ENCODE measurements at places on chromosomes 2 and 18. TPM values are rescaled to one million over a fixed set of nuclear protein-coding genes. Genes with fewer than 3 reads are reported as not detected.

The DLGAP1 gene
- 2.5 TPM for polyA plus RNA-seq

- no peak for DNase-seq
Observed at GRCh38 chr2:100853909-100854810, 34.2 kb downstream of the NPAS2 start.

The CKAP2L gene
- 9.8 TPM for polyA plus RNA-seq

GRCh38 chr18:68150961-68151360, 563.9 kb downstream of the TMX3 start:
- DNase-seq = no peak

The UGT1A10 gene
- polyA plus RNA-seq = not detected

The REG3A gene
- not detected for polyA plus RNA-seq

GRCh38 chr2:40346535-40347354, 105.1 kb downstream of the SLC8A1 start:
- DNase-seq = no peak

DNA sequence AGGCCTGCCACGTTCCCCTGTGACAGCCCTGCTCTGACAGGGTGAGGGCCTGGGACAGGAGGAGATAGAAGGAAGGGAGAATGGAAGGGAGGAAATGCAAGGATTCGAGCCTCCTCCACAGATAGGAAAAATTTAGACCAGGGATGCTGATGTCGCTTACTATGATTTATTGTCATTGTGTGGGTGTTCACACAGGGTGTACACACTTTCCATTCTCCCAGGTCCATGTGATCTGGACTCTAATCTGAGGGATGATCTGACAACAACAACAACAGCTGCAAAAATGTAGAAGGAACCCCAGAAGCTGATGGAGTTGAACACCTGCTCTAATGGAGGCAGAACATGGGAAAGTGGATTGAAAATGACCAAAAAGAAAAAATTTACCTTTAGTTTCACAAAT, 231.7 kb upstream of the TNP1 start:
- DNase-seq = no peak

DNA sequence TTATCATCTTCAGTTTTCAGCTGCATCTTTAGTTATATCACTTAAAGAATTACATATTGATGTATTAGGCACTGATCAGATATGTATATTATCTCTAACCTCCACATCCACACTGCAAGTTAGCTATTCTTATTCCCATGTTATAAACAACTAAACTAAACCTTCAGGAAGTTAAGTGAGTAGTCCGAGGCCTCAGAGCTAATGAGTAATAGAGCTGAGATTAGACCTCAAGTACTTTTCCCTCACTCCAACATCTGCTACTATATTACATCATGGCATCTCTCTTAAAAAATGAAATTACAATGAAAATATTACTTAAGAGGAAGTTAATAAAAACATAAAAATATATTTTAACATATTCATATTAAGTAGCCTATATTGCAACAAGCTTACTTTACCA, 183.6 kb upstream of the MAP2 start:
- DNase-seq = no peak

GRCh38 chr18:11974741-11975325, 6.5 kb upstream of the IMPA2 start:
- DNase-seq = no peak

DNA sequence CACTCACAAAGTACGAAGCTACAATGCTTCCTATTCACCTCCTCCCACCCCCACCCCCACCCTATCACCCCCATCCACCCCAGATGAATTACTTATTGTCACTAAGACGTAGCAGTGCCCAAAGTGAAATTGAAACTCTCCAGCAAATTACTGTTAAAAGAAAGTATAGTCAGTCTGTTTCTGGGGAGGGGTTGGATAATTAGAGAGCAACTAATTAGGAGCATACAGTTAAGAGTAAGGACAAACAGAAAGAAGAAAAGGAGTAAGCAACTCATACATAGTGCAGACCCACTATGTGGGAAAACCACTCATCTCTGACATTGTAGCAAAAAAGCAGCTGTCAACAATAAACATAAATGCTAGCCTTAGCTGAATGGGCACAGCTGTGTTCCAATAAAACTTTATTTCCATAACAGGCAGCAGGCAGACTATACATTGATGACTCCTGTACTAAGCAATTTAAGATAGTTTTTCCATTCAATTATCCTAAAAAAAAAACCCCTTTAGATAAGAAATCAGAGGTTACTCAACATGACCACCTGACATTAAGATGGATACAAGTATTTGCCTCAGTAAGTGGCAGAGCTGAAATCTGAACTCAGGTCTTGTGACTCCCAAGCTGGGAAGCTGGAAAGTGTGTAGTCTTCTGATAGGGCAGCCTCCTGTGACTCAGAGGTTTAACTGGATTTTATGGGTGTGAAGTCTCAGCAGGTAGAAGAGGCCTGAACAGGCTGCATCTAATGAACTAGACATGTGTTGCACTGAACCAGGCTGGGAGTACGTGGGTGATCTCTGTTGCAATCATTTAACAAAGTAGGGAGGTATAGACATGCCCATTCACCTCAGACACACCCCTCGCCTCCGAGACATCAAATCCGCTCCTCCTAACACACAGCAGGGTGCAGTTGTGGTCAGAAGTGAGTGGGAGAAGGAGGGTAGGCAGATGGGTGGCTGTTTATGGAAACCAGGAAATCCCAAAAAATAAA, 171.8 kb upstream of the KLF7 start:
- DNase-seq = no peak

DNA sequence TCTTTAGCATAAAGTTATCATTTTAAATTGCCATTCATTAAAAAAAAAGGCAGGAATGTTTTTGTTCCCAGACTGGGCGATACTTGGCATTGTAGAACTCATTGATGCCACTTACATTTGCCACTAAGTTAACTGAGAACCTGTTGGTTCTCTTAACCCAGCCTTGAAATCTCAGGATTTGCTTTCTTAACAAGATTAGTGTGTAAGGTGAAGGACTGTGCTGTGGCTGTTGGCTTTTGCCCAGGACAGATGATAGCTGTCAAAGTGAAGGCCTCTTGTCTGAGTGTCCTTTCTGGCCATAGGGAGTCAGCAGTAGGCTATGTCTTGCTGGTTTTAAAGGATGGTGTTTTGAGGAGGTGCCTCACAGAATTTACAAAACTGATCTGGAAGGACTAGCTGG, 2.6 kb downstream of the DPYSL5 start:
- DNase-seq = no peak

The SNED1 gene
- 1.6 TPM for polyA plus RNA-seq

DNA sequence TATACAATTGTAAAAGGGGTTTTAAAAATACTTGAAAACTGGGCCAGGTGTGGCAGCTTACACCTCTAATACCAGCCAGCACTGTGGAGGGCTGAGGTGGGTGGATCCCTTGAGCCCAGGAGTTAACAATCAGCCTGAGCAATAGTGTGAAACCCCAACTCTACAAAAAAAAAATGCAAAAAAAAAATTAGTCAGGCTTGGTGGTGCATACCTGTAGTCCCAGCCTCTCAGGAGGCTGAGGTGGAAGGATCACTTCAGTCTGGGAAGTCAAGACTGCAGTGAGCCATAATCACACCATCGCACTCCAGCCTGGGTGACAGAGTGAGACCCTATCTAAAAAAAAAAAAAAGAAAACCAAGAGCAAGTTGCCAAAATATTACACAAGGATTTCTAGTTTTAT, 182.7 kb downstream of the UBE2E3 start:
- DNase-seq = no peak

- no peak for DNase-seq
Observed at GRCh38 chr2:60678551-60678950, 77.5 kb upstream of the PAPOLG start.

- no peak for DNase-seq
Observed at GRCh38 chr2:241112592-241112991, 10.5 kb upstream of the MTERF4 start.

- DNase-seq = peak; percentile 95
Observed at GRCh38 chr18:55322178-55322735, 265.7 kb downstream of the TCF4 start.

DNA sequence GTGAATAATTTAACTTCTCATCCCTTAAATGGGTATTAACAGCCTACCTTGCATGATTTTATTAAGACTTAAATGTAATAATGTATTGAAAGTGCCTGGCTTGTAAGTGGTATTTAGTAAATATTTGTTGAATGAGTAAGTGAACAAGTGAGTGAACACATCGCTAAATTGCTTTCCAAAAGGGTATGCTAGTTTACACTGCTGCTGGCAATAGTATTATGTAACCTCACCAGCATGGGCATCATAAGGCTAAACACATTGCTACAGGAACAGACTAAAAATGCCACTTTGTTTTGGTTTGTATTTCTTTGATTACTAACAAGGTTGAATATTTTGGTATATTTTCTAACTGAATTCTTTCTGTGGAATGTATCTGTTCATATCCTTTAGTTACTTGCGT, 9.8 kb downstream of the WDR43 start:
- no peak for DNase-seq

DNA sequence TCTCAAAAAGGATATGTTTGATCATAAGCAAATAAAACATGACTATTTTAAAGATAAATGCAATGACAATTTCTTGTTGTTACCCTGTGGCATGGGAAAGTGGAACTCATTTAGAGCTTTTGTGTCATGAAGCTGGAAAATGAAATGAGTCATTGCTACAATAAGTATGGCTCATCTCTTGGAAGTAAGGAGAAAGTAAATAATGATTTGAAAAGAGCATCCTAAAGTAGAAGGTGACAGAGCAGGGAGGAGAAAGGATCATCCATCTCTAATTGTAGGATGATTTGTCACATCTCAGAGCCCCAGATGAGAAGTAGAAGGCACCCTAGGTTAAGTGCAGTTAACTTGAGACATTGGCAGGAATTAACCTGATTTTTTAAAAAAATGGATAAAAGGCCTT, 200.5 kb downstream of the CPS1 start:
- no peak for DNase-seq

- no peak for DNase-seq
Observed at GRCh38 chr2:68772109-68772508, 37.5 kb downstream of the ARHGAP25 start.

DNA sequence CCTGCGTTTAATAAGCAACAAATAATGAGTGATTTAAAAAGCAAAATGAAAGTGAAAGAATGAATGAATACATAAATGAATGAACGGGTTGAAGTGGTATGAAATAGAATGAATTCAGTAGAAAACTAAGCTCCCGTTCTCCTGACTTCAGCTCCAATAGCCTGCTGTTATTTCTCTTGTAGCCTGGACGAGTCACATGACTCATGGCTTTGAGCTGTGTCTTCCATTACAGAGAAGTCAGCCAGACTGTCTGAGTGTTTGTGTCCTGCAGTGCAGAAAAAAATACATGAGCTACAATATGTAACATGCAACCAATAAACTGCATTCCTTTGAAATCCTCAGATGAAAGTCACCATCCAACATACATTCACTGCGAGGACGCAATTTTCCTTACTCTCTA, 21.2 kb downstream of the SCG2 start:
- DNase-seq = peak; percentile 68

GRCh38 chr2:10891848-10892247, 19.9 kb upstream of the KCNF1 start:
- no peak for DNase-seq

The PAX8 gene
- 5.0 TPM for polyA plus RNA-seq

DNA sequence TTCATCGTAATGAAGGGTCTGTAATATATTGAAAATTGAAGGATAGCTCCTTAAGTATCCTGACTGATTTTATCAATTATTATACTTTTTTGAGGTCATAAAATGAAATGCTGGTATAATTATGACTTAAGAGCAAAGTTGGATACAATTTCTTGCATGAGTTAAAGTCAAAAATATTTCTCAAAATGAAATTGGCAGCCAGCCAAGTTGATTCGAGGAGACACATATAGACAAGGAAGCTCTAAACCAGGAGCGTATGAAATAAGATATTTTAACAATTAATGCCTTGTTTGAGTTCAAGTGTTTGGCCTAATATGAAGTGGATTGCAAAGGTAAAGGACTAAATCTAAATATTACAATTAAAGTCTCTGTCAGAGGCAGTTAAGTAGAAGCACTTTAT, 260.4 kb upstream of the DSEL start:
- DNase-seq = peak; percentile 19

DNA sequence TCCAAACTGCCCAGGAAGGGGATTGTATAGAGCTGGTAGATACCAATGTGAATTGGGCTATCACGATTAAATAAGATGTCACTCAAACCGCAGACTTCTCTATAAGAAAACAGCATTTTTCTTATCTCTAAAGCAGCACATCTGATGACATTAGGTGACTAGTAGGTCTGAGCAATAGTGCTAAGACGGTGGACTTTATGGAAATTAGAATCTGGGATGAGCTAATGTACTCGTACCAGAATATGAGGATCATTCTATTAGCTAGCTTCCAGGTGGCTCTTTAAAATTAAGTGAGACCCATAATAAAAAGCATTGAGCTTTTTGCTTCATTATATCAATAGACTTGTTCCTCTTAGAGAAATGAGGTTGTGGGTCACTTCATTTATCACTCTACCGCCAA, 130.0 kb upstream of the MC4R start:
- no peak for DNase-seq

DNA sequence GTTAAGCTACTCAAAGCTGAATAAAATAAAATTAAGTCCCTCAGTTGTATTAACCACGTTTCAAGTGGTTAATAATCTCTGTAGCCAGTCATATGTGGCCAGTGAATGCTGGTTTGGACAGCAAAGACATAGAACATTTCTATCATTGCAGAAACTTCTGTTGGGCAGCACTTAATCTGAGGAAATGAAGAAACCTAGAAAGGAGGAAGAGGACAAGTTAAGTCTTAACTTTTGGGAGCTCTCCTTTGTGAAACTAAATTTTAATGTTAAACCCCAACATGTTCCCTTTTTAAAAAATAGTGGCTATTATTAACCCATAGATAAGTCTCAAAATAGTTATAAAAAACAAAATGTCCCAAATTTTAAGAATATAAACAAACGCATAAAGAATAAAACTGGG, 421.3 kb downstream of the ARHGAP15 start:
- no peak for DNase-seq

The MYO5B gene
- 1.0 TPM for polyA plus RNA-seq

All from muscle of arm (tissue), 14 donors.